ENCODE measurements at places on chromosomes 5 and 9. TPM values are rescaled to one million over a fixed set of nuclear protein-coding genes. Genes with fewer than 3 reads are reported as not detected.

Gene S100Z
- total RNA-seq: 0.32 TPM

Gene IL9
- not detected for total RNA-seq

Gene MYOT
- total RNA-seq: not detected

Gene CA9
- 1.7 TPM for total RNA-seq

Gene NFX1
- 30.2 TPM for total RNA-seq

GRCh38 chr5:68995845-68996545, 97.8 kb upstream of the SLC30A5 start:
- no peak for DNase-seq

DNA sequence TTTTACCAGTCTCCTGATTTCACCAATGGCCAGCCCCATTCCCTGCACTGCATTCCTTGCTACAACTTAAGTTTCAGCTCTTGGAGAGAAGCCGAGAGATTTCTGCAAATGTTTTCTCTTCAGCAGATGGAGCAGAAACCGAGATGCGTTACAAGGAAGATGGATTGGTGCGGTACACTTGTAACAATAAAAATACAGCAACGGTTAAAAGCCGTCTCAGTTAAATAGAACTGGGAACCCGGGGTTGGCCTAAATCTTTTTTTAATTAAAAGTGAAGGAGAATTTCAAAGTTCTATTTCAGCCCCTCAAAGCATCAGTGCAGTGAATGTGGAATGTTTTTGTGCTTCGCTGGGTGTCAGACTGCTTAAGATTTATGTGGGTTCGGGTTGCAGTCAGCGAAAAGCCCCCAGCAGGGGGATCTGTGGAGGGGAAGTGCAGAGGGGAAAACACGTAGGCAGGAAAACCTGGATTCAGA, 19.8 kb downstream of the BRINP1 start:
- no peak for DNase-seq

DNA sequence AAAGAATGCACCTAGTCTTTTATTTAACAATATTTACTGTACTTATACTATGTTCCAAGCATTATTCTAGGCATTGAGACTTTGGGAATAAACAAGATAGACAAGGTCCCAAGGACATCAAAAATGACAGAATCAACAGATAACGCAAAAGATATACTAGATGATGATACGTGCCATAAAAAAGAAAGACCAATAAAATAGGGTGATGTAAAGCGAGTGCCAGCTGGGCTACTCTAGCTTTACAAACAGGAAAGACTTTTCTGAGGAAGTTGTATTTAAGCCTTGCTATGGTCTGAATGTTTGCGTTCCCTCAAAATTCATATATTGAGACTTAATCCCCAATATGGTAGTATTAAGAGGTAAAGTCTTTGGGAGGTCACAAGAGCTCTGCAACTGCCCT, 310.2 kb upstream of the RGMB start:
- DNase-seq: no peak

Data from mesothelial cell of epicardium (in vitro differentiated cells).